Smooth muscle cell of the coronary artery (primary cell): ENCODE measurements at places on chromosomes 7 and 10. TPM values are rescaled to one million over a fixed set of nuclear protein-coding genes. Genes with fewer than 3 reads are reported as not detected.

The UNCX gene
- total RNA-seq: not detected in 2 replicates

The MKX gene
- total RNA-seq: 0.08 and 0.94 TPM in 2 replicates

The ZDHHC16 gene
- 31.9 and 36.7 TPM in 2 replicates for total RNA-seq

The BTBD16 gene
- under 0.01 TPM in 1 of 2 replicates, not detected in the other for total RNA-seq

The LRRC18 gene
- not detected in 2 replicates for total RNA-seq

The MPP7 gene
- total RNA-seq: 0.23 and 0.38 TPM in 2 replicates

The TLX1 gene
- total RNA-seq: not detected in 2 replicates

The SLC12A9 gene
- 7.0 and 13.2 TPM in 2 replicates for total RNA-seq

The FAM25A gene
- not detected in 2 replicates for total RNA-seq

The LBX1 gene
- not detected in 2 replicates for total RNA-seq
